ENCODE measurements at places on chromosomes 7 and 10. TPM values are rescaled to one million over a fixed set of nuclear protein-coding genes. Genes with fewer than 3 reads are reported as not detected.

The SRRM3 gene
- 0.36 TPM for total RNA-seq

The RPP38 gene
- 16.6 TPM for total RNA-seq

The ATP6V0A4 gene
- total RNA-seq = under 0.01 TPM

The AGAP6 gene
- total RNA-seq = 4.3 TPM

The NUDT13 gene
- total RNA-seq = 1.8 TPM

The REPIN1 gene
- total RNA-seq = 57.5 TPM

The ZNF467 gene
- total RNA-seq = not detected

The OR2A5 gene
- not detected for total RNA-seq

The C10orf62 gene
- 0.36 TPM for total RNA-seq

The BBS9 gene
- total RNA-seq = 39.8 TPM

The RNF133 gene
- 0.59 TPM for total RNA-seq

The LIPN gene
- total RNA-seq = not detected

The BHLHA15 gene
- total RNA-seq = not detected

The HOXA4 gene
- 0.72 TPM for total RNA-seq

The SDK1 gene
- under 0.01 TPM for total RNA-seq

The METTL2B gene
- 29.5 TPM for total RNA-seq

The CDC14C gene
- total RNA-seq = 0.29 TPM

The TMEM196 gene
- total RNA-seq = not detected

The ARHGAP19 gene
- total RNA-seq = 8.7 TPM

The PNLIPRP1 gene
- not detected for total RNA-seq

The FAM20C gene
- total RNA-seq = 46.0 TPM

The NUTM2E gene
- total RNA-seq = not detected

The TAS2R3 gene
- 3.2 TPM for total RNA-seq

The FAM25G gene
- total RNA-seq = not detected

The SPDYE16 gene
- 0.36 TPM for total RNA-seq

The LIPM gene
- total RNA-seq = not detected

The EMX2 gene
- total RNA-seq = 0.88 TPM

The BICC1 gene
- 254 TPM for total RNA-seq

All from osteoblast (primary cell).